ENCODE measurements at places on chromosomes 6 and 20.

DNA sequence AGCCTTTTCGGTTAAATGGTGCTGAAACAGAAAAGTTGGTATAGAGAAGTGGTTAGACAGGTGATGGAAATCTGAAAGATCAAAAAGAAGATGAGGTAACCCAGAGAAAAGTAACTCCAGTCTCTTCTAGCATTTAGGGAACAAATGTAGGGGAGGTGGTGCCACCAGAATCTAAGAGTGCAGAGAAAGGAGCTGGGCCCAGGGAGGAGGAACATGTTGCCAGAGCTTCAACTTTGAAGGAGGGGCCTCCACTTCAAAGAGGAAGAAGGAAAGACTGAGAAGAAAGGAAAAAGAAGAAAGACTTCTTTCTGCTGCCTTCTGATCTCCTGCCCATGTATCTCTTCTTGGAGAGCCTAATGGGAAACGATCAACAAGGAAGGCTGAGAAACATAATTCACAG lies 23.5 kb upstream of the ATRN start:
- no peak for DNase-seq

DNA sequence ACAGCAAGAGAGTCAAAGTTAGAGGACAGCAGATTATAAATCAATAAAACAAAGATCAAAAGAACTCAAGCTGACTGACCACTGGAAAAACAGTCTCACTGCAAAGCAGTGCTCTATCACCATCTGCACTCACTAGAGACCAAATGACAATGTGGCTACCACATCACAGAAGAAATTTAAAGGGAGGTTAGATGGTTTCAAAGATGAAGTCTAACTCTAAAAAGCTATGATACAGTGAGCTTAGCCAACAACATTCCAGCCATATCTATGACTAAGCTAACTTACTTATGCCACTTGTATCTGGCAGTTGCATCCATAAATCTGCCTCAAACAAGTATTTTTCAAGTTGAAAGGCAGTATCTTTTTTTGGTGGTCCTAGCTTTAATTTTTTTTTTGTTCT lies 68.6 kb downstream of the ARHGAP18 start:
- DNase-seq, result no peak

- DNase-seq, result no peak
Observed at GRCh38 chr6:150142097-150142669, 661 bp upstream of the PPP1R14C start.

- no peak for DNase-seq
Observed at GRCh38 chr6:683742-684440, 9.0 kb downstream of the EXOC2 start.

DNA sequence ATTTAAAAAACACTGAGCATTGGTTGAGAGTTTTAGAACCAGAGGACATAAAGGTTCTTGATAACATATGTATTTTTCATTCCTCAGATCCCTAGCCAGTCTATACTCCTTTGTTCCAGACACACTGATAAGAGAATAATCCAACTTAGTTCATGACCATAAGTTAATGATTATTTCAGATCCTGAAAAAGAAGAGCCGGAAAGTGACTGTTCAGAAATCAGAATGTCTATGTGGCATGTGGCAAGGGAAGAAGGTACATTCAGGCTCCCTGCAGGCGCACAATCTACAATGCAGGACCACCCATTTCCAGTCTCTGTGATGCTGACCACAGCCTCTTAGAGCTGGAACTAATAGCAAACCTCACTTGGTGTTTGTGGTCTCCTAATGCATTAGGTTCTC lies 666.7 kb upstream of the AGPAT4 start:
- DNase-seq, result no peak

- no peak for DNase-seq
Observed at GRCh38 chr6:133571681-133572080, 317.2 kb upstream of the TCF21 start.

DNA sequence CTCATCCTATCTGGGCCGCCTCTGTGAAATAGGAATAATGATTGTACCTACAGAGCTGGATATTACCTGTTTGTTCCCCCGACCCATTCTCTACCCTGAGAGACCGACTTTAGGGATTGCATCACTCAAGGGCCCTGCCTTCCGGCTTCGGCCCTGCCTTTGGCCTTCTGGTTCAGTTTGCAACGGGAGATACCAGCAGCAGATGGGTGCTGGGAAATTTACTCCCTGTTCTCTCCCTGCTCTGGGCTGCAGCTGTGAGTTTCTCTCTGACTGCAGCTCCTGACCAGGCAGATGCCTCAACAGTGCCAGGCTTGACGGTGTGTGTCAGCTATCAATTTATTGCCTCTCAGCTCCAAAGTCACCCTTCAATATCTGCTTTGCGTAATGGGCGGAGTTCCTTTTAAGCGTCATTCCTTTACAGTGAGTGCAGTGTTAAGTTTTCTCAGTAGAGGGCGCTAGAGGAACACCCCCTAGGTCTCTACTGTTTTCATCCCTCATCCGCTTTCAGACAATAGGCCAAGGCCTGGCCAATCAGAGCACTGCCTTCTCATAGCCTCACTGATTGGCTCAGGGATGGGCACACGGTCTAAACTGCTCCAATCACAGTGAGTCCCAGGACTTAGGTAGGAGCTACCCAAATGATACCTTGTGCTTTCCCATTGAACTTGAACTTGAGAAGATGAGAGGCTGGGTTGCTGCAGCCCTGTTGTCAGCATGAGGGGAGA lies 30.0 kb downstream of the KCNG1 start:
- DNase-seq, result no peak

DNA sequence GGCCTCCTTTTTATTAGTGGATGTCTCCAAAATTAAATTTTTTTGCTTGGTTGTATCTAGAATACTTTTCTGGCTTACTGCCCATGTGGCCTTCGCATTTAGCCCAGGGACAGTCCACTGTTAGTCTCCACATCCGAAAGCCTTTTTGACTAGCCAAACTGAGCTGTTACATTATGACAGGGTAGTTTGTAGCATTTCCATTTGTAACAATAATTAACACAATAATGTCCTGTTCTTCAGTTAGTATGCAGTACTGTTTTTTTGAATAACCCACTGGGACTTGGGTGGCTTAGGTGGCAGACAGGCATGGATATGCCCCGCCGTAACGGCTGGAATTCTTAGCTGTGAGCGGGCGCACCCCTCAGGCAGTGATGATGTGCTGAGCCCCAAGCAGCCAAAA lies 12.7 kb upstream of the BTN3A2 start:
- DNase-seq, result no peak

Data from stimulated activated CD4-positive, alpha-beta T cell treated with anti-CD3 and anti-CD28 coated beads, TNF-alpha, amount 100 ng/mL, for 24 hours (primary cell).